Stimulated activated CD8-positive, alpha-beta memory T cell treated with anti-CD3 and anti-CD28 coated beads, Interleukin-4, amount 100 ng/mL, for 1 hour (primary cell): ENCODE measurements at places on chromosomes 6 and 20.

GRCh38 chr20:44884907-44885391 is 556 bp upstream of the YWHAB start:
- DNase-seq = no peak

DNA sequence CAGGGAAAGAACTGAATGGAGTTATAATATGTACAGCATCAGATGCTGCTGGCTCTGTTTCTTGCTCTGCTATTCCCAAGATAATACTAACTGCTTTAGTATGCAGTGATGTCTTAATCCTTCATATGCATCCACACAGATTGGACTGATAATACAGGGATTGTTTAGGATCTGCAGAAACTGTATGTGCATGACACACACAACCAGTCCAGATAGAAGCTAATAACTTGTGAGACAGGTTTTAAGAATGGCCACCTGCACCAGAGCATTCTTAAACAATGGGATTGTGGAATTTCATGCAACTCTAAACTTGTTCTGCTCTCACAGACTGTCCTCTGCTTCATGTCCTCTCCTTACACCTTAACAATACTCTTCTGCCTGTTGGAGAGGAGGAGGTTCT is 90.9 kb downstream of the SPTLC3 start:
- no peak for DNase-seq

- DNase-seq = no peak
Observed at GRCh38 chr6:73074175-73074574, 151.1 kb downstream of the KHDC1L start.

DNA sequence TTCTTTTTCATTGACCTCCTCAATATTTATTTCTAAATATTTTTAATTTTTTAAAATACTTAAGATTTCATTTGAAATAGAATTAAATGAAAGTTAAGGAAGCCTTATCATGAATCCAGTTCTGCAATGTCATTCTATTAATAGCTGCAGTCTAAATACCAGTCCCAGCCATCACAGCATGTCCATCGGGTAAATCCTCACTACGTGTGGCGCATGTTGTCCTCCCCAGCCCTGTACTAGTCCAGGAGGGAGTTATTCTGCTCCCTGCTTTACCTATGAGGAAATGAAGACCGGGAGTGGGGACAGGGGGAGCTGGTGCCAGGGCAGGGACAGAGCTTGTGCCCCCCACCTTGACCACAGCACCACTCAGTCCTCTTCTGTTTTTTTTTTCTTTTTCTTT is 125.1 kb upstream of the QKI start:
- DNase-seq = no peak

DNA sequence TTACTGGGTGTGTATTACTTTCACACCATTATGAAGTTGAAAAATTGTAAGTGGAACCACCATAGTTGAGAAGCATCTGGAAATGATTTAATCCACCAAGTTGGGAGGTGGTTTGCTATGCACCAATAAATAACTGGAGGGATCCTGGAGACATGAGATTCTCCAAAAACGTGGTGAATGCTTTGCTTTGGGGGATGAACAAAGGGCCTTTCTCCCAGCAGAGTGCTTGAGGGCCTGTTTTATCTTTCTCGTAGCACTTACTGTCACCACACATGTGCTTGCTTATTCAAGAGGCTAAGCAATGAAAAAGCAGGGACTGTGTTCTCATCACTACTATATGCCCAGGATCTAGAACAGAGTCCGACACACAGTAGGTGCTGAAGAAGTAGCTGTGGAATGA is 371.1 kb downstream of the DHX35 start:
- DNase-seq = no peak

GRCh38 chr6:18692929-18693685 is 306.0 kb downstream of the RNF144B start:
- DNase-seq = no peak

DNA sequence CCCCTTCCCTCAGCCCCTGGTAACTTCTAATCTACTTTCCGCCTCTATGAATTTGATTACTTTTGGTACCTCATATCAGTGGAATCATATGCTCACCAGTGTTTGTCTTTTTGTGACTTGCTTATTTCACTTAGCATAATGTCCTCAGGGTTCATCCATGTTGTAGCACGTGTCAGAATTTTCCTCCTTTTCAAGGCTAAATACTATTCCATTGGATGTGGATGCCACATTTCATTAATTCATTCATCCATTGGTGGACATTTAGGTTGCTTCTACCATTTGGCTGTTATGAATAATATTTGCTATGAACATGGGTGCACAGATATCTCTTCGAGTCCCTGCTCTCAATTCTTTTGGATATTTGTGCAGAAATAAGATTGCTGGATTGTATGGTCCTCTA is 388.6 kb upstream of the SOX4 start:
- DNase-seq = no peak

DNA sequence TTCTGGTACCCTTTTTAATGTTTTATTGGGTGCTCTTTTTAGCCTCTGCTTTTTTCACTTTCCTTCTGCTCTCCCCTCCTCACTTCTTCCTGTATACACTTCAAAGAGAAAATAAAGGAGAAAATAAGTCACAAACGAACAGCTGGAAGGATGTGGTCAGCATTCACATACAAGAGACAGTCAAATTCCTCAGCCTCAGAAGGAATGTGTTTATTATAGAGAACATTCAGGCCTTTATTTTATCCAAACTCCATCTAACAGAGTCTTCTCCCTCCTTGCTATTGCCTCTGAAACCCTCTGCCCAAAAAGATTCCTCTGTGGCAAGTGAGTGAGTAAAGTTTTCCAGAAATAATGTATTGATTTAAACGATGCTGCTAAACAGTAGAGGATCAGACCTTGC is 490.4 kb downstream of the FRK start:
- DNase-seq = no peak

DNA sequence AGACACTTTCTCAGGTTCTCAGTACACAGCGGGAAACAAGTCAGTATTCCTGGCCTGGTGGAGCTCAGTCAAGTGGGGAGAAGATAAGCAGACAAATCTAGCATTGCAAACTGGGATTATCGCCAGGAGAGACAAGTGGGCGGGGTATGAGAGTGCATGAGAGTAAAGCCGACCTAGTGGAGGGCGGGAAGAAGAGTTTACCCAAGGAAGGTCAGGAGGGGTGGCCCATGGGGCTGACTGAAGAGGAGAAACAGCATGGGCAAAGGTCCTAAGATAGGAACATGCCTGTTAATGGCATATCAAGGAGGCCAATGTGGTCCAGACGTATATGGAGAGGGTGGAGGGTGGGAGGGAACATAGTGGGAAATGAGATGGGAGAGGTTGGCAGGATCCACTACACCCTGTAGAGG is 12.4 kb upstream of the CSNK2A1 start:
- DNase-seq = no peak

DNA sequence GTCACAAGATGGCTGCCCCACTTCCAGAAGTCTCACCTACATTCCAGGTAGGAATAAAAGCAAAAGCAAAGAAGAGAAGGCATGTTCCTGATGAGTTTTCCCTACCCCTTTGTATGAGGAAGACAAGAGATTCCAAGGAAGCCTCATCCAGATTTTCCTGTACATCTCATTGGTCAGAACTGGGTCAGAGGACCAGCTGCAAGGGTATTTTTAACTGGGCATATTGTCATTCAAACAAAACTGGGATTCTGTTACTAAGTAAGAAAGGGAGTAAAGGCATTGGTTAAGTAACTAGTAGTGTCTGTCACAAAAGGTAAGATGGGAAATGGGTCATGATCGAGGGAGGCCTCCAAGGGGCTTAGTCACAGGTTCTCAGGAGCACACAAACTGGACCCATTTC is 28.2 kb upstream of the RIMS4 start:
- no peak for DNase-seq

DNA sequence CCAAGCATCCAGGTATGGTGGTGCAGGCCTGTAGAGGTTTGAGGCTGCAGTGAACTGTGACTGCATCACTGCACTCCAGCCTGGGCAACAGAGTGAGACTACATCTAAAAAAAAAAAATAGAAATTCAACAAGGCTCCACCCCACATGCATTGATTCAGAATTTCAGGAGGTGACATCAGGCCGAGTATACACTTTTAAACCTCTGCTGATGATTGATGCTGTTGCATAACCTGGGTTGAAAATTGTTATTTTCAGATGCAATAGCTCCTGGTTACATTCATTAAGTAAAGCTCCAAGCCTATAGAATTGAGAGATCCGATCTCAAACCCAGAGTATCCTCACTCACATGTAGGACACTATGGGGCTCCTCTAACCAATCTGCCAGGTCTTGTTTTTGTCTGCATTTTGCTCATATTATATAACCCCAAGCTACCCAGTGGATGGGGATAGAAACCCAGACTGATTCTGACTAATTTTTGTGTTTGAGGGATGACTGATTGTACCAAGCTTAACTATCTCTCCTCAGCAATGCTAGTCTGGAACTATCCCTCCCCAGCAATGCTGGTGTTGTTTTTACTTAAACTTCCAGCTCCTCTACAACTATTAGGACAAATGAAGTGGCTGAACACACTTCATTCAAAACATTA is 123.5 kb upstream of the PREP start:
- DNase-seq = no peak

DNA sequence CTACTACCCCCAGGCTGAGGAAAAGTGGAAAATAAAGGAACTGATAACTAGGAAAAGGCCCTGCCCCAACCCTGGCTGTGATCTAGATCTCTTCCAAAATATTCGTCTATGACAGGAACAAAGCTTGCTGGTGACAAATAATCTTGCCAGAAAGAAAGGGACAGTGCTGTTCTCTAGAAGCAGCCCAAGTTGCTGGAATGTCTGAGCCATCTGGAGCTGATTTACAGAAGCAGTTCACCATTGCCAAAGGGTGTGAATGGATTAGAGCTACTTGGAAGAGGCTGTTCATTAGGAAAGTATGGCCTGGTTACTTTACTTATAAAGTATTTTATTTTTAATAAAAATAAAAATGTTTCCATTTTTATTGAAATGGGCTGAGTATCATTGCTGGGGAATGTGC is 146.3 kb downstream of the EPM2A start:
- DNase-seq = no peak

- no peak for DNase-seq
Observed at GRCh38 chr20:19697415-19697814, 60.6 kb upstream of the RIN2 start.

- no peak for DNase-seq
Observed at GRCh38 chr20:16387666-16388065, 185.6 kb downstream of the KIF16B start.

GRCh38 chr6:91240878-91241603 is 654.2 kb upstream of the MAP3K7 start:
- no peak for DNase-seq

GRCh38 chr6:74932232-74932888 is 273.5 kb downstream of the COL12A1 start:
- no peak for DNase-seq

DNA sequence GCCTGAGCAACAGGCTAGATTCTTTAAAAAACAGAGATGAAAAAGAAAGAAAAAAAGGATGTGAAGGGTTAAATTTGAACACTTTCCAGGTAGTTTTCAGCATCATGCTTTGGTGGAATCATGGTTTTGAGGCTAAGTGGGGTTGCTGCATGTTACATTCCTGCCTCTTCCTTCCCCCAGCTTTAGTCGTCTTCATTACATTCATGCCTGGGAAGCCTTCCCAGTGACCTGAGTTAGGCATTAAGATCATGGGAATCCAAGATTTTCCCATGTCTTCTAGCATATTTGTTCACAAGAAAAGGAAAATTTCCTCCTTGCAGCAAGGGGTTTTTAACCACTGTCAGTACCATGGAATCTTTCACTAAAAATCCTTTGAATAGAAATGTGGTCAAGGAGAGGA is 12.0 kb downstream of the TPX2 start:
- no peak for DNase-seq

GRCh38 chr6:99559057-99559456 is 9.4 kb downstream of the CCNC start:
- DNase-seq = no peak

GRCh38 chr6:3467996-3468395 is 11.1 kb upstream of the SLC22A23 start:
- no peak for DNase-seq

GRCh38 chr20:51333446-51333845 is 209.1 kb downstream of the NFATC2 start:
- DNase-seq = no peak

- DNase-seq = peak; percentile 34
Observed at GRCh38 chr20:51542033-51542570, 417 bp downstream of the NFATC2 start.

DNA sequence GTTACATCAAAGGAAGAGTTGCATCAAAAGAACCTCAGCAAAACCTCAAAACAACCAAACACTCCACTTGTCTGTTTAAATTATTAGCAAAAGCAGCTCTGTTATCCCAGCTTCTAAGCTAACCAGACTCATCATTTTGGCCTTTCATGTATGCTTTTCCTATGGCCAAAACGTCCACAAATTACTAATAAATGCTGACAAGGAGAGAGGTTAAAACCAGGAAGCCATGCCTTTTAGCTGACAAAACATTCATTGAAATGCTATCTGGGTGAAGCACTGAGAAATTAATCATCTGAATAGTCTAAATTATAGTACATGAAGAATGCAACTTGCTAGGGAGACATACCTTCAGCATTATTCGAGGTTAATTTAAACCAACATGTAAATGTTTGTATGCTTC is 80.6 kb downstream of the LAMA2 start:
- no peak for DNase-seq

GRCh38 chr6:131213501-131213990 is 78.3 kb downstream of the AKAP7 start:
- DNase-seq = no peak

GRCh38 chr20:44681796-44682566 is 30.5 kb upstream of the ADA start:
- DNase-seq = no peak

DNA sequence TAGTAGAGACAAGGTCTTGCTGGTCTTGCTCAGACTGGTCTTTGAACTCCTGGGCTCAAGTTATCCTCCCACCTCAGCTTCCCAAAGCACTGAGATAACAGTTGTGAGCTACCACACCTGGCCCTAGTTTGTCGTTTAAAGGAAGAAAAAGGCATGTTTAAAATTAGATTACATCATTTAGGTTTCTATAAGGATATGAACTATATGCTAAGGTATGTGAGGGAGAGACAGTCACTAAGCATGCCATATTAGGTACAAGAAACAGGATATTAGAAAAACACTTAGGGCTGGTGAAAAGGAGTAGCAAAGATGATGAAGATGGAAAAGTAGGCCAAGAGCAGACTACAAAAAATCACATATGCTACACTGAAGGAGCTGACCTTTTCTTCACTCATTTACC is 106.4 kb downstream of the ASCC3 start:
- no peak for DNase-seq

GRCh38 chr6:52642368-52642767 is 28.5 kb upstream of the TMEM14A start:
- no peak for DNase-seq

- no peak for DNase-seq
Observed at GRCh38 chr6:53294095-53294494, 54.7 kb downstream of the ELOVL5 start.

DNA sequence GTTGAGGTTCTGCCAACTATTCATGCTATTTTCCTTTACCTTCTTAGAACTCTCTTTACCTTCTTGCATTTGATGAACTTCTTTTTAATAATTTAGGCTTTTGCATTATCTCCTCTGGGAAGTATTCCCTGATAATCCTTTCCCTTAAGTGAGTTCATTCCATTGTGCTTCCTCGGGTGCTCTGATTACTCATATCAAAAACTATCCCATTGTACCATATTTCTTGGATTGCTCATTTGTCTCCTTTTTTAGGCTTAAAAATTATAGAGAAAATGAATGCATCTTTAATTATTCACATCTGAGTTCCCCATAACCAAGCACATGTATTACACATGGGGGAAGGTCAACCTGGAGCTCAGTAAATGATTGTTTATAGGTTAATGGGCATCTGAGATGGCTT is 2.5 kb downstream of the CALHM4 start:
- DNase-seq = no peak

GRCh38 chr6:90368601-90369000 is 72.0 kb upstream of the BACH2 start:
- no peak for DNase-seq
